ENCODE measurements at places on chromosomes 4 and X.

- DNase-seq: no peak
Observed at GRCh38 chr4:5976431-5976830, 41.8 kb downstream of the C4orf50 start.

DNA sequence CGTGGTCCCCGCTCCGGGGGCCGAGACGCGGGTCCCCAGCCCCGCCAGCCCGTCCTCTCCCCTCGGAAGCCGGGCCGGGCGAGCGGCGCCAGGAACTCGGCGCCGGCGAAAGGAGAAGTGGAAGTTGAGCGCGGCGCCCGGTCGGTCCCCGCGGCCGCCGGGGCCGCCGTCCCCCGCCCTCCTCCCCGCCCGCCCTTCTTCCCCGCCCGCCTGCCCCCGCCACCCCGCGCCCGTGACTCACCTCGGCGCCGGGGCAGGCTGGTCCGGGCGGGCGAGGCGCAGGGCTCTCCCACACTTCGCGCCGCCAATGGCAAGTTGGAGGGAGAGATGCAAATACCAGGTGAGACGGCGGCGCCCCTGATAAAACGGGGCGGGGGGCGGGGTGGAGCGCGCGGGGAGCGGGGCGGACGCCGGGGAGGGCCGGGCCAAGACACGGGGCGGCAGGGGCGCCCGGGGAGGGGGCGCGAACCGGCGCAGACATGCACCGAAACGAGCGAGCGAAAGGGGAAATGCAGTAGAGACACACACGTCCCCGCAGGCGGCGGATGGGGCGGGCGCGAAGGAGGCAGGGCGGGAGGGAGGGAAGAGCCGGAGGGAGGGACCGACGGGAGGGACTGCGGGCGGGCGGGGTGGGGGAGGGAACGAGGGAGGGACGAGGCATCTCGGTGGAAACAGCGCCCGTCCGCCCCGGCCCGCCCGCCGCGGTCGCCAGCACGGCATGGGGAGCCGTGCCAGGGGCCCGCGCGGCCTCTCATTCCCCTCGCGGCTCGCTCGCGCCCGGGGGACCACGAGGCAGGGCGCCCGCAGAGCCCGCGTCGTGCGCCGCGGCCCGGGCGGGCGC lies at the start of gene ELF4:
Gene ELF4 (minus strand): TSS at position 119 of the 841 bp plus-strand sequence. CDS start 29,167 bp downstream, outside the sequence.
- DNase-seq: no peak

- DNase-seq: no peak
Observed at GRCh38 chr4:88097781-88098180, 60.7 kb downstream of the ABCG2 start.

DNA sequence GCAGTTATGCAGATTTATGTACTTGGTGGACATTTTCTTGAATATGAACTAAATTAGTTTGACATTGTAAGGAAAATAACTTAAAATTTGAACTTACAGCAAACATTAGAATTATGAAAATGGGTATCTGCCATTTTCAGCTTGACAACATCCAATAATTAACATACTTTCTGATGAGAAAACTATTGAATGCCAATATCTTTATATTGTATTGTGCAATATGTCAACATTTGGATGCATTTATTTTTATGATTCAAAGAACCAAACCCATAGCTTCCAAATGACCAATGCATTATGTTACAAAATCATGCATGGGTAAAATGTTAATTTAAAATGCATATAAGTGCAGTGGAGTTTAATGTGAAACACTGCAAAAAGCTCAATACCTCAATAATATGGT lies 562.5 kb downstream of the TRAM1L1 start:
- no peak for DNase-seq

DNA sequence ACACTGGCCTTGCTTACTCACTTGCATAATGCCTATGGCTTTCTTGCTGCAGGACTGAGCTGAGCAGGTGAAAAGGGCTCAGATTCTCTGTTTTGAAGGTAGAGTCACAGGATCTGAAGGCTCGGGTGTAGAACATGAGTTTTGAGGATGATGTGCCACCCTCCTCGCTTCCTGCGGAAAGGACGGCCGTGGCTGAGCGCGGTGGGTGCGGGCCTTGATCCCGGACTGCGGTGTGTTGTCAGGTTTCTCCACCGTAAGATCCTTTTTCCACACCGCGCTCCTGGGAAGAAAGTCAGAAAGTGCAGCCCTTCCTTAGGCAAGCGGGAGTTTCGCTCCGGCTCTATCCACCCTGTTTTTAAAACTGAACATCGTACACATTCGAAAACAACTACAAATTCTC lies 36.2 kb downstream of the ZFP42 start:
- DNase-seq: no peak

DNA sequence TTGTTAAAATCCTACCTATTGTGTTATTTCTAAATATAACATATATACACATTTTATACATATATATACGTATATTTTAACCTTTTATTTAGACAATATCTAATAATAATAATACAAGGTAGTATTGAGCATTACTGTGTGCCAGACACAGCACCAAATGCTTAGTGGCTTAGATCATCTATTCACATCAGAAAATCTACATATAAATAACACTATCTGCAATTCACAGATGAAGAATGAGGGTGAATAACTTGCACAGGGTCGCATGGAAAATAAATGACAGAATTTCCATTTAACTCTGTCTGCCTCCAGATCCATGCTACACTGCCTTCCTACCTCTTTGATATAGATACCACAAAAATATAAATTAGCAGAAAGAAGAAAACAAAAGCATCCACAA lies 37.7 kb downstream of the SHROOM4 start:
- DNase-seq: no peak

GRCh38 chr4:2411786-2412510 lies 6.5 kb downstream of the ZFYVE28 start:
- DNase-seq: no peak

- no peak for DNase-seq
Observed at GRCh38 chrX:150753357-150753756, 60.2 kb downstream of the MTMR1 start.

DNA sequence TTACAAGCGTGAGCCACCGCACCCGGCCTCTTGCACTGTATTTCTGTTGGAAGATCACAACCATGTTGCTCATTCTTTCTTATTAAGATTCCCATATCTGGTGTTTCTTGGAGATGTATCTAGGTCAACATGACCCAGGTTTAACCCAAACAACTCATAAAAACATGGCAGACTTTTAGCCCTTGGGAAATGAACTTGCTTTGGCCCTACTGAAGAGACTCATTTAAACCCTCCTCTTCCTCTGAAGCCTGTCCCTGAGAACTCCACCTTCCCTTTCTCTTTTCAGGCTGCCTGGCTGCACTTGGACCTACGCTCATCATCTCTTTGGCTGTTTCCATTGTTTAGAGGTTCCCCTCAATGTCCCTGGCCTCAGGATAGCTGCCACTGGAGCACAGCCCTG lies 22.8 kb upstream of the OPN1LW start:
- no peak for DNase-seq

GRCh38 chr4:150318971-150319370 lies 240.7 kb downstream of the DCLK2 start:
- no peak for DNase-seq

DNA sequence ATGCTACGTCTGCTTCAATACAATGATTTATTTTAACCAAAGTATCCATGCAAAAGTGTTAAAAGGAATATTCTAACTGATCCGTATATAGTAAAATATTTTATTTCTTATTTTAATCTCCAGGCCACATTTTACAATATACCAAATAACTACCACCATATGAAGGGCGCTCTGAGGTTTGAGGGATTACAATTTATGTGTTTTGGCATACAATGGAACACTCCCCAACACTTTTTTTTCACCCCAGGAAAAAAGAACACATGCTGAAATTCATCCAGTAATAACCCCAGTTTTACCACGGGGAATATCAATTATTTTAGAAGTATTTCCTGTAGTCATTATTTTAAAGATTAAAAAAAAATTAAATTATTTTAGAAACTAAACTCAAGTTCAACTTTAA lies 65.4 kb downstream of the APBB2 start:
- DNase-seq: no peak

- DNase-seq: no peak
Observed at GRCh38 chr4:138487230-138487629, 245.1 kb upstream of the SLC7A11 start.

Measured in stimulated activated CD8-positive, alpha-beta memory T cell treated with anti-CD3 and anti-CD28 coated beads, Interleukin-4, amount 100 ng/mL, for 1 hour (primary cell).